ENCODE measurements at places on chromosomes 16 and 17.

GRCh38 chr16:87575027-87575804 lies 27.1 kb upstream of the JPH3 start:
- no peak for DNase-seq

DNA sequence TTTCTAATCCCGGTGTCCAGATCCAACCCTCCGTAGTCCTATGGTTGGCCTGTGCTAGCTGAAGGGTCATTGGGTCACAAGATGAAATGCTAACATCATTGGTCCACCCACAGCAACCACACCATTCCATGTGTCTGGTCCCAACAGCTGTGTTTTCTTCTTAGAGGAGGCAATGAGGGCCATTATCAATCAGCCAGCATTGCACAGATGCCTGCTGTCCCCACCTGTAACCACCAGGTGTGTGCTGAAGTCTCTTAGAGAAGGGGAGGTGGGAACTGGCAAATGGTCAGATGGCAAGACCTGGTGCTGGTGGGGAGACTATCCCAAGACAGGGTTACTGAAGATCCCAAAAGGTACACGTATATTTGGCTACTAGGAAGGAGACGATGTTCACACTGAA lies 37.4 kb downstream of the HIC1 start:
- no peak for DNase-seq

- DNase-seq = no peak
These were observed 37.8 kb downstream of the PTRH2 start for GRCh38 chr17:59669411-59669810.

DNA sequence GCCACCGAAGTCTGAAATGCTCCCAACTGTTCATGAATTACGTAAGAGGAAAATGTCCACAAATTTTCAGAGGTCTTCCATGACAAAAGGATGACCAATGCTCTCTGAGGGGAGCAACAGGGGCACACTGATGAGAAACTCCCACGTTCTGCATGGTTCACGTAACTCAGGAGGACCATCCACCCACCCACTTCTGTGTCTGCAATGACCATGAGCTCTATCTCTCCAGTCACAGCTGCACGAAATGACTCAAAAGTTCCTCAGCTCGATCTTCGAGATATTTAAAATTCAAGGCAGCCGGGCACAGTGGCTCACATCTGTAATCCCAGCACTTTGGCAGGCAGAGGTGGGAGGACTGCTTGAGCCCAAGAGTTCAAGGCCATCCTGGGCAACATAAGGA lies 15.8 kb downstream of the WDR45B start:
- DNase-seq = no peak
